ENCODE measurements at places on chromosomes 11 and 22.

- DNase-seq, result no peak
Observed at GRCh38 chr11:31943056-31943780, 132.1 kb upstream of the PAX6 start.

- DNase-seq, result no peak
Observed at GRCh38 chr22:38981005-38981991, 849 bp upstream of the APOBEC3B start.

GRCh38 chr11:33672273-33672672, 28.4 kb downstream of the C11orf91 start:
- DNase-seq, result no peak

DNA sequence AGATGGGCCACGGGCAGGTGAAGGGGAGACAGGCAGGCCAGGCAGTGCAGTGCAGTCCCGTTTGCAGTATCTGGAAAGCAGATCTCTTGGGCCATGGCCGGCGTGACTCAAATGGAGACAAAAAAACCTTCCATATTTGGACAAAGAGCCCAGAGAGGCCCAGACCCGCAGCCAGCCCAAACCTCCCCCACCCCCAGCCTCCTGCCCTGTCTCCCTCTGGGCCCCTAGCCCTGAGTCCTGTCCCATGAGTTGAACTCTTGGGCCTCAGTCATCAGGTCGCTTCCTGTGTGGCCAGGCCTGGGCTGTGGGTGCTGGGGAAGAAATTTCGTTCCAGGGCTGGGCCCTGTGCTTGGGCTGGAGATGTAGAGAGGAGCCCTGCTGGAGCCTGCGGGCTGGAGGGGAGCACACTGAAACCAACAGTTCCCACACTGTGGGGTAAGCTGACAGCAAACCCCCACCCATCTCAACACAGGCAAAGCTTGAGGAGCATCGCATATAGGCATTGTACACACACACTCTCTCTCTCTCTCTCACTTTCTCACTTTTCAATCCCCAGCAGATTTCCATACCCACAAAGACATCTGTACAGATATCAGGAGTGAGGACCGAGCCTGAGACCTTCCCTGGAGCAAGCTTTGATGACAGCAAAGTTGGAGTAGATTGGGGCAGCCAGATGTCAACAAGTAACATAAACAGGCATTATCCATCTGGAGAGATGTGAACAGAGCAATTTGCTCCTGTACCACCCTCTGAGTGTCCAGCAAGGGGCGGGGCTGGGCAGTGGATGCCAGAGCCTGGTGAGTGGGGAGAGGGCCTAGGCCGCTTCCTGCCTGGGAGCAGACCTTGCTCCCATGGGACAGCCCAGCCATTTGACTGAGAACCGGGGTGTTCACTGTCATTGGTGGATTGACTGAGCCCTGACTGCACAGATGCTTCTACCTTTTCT, 17.2 kb downstream of the ARHGEF17 start:
- no peak for DNase-seq

- DNase-seq, result no peak
Observed at GRCh38 chr11:134853992-134854991, 442.2 kb upstream of the B3GAT1 start.

GRCh38 chr11:26234451-26234850, 97.5 kb upstream of the ANO3 start:
- DNase-seq, result no peak

Data from RCC 7860 (cell line).